ENCODE measurements at places on chromosomes 12 and 14. TPM values are rescaled to one million over a fixed set of nuclear protein-coding genes. Genes with fewer than 3 reads are reported as not detected.

NINJ2 gene
- 8.1 TPM for total RNA-seq

NTF3 gene
- not detected for total RNA-seq

LMBR1L gene
- total RNA-seq: 108 TPM

FAM222A gene
- 0.53 TPM for total RNA-seq

CRIP1 gene
- 174 TPM for total RNA-seq

CNIH1 gene
- 92.2 TPM for total RNA-seq

DDX51 gene
- 23.4 TPM for total RNA-seq

NFKBIA gene
- total RNA-seq: 391 TPM

CNTN1 gene
- total RNA-seq: not detected

NAB2 gene
- 30.7 TPM for total RNA-seq

SLC25A3 gene
- 579 TPM for total RNA-seq

NKX2-1 gene
- total RNA-seq: not detected

DNA sequence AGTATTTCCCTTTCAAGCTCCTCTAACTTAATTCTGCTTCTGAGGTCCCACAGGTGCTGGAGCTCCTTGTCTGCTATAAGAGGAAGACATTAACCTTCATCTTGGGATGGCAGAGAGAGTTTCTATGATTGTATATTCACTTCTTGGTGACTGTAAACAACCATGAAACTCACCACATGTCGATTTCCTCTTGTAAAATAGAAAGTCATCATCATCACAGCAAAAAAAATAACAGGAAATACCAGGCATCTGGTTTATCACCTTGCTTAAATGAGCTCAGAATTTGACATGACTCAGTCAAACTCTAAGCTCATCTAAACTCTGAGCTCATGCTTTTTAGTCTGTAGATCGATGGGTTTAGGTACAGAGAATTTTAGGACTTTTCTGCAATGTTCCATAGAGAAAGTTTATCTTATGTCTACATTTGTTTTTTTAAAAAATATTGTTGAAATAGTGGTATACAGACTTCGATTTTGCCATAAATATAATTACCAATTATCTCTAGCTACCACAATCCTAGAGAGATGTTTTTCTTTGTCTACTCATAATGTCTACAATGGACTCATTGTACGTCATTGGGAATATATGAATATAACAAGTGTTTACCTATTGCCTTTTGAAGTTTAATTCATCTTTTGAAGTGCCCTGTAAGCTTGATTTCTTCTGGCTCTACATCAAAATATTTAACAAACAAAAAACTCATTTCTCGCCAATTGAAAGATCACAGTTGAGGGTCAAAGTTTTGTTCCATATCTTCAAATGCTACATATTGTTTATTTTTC, 58.4 kb downstream of the IGF1 start:
- H3K4me3 ChIP-seq: peak overlapping the region; percentile 59
- peak overlapping the region; percentile 64 for H3K27ac ChIP-seq
- peaks cover 23% of the 10 kb centered on the region for H3K4me1 ChIP-seq
- peaks cover 22% of the 10 kb centered on the region for H3K27me3 ChIP-seq

GRCh38 chr14:21262410-21262809, 6.8 kb downstream of the HNRNPC start:
- peak overlapping the region; percentile 97 for H3K4me3 ChIP-seq
- H3K36me3 ChIP-seq: peaks cover 75% of the 10 kb centered on the region
- peaks cover 96% of the 10 kb centered on the region for H3K4me1 ChIP-seq
- no peak for DNase-seq
- peak overlapping the region; percentile 100 for H3K27ac ChIP-seq
- H3K27me3 ChIP-seq: no peaks in the 10 kb centered on the region

DNA sequence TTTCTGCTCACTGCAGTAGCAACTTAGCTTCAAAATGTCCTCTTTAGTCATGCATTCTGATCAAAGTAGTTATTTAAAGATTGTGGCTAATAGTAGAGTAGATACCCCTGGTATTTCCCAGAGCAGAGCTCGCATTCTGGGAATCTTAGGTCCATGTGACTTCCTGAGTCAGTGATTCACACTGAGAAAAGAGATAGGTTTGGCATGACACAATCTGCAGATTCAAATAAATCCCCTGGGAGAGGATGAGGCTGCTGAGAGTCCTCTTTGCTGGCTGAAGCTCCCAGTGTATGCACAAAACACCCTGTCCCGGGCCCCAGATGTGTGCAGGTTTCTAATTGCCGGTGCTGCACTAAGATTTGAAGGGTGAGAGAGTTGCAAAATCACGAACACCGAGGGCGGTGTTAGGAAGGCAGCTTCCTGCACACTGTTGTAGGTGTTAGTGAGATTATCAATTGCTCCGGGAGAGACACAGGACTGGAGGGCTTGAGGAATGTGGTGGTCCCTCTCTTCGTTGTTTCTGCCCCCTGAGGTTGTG, 233.2 kb downstream of the NRXN3 start:
- no peak overlapping the region for H3K27ac ChIP-seq
- no peak overlapping the region for H3K4me3 ChIP-seq
- H3K4me1 ChIP-seq: no peaks in the 10 kb centered on the region
- DNase-seq: no peak
- H3K27me3 ChIP-seq: peaks cover 4% of the 10 kb centered on the region

- H3K27me3 ChIP-seq: no peaks in the 10 kb centered on the region
- no peak for DNase-seq
- peak overlapping the region; percentile 67 for H3K27ac ChIP-seq
These were observed 67.7 kb downstream of the BCL2L14 start for GRCh38 chr12:12138203-12139154.

GRCh38 chr12:80770958-80771357, 54.2 kb downstream of the MYF5 start:
- no peak overlapping the region for H3K4me3 ChIP-seq
- H3K27ac ChIP-seq: no peak overlapping the region
- no peaks in the 10 kb centered on the region for H3K4me1 ChIP-seq

DNA sequence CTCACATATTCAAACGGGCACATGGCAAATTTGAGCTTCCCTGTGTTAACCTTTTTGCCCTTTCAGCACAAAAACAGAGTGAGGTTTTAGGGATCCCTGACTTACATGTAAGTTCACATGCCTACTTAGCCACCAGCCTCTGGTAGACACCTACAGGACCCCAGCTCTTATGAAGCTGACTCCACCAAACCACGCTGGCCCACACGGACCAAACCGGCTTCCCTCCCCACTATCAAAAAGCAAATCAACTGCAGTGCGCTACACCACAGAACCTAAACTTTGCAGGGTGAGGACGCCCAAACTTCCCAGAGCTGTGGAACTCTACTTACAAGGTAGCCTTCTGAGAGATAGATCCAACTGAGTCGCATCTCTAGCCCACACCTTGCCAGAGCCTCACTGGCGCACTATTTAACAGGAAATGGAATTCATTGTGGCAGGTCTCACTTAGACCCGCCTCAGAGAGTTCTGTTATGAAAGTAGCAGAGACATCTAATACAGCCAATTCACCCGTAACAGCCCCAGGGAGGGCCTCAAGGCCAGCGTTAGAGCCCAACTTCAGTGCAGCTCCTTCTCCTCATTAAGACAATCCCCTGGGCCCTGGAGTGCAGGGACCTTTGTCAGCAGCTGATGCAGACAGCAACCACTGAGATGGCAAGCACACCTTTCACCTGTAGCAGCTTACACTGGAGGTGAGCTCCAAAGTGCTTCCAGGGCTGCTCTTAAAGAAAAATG, 49.2 kb downstream of the SH2B3 start:
- H3K4me1 ChIP-seq: peaks cover 16% of the 10 kb centered on the region
- peaks cover 22% of the 10 kb centered on the region for H3K36me3 ChIP-seq
- no peaks in the 10 kb centered on the region for H3K27me3 ChIP-seq
- H3K27ac ChIP-seq: peak overlapping the region; percentile 20
- no peak overlapping the region for H3K4me3 ChIP-seq

DNA sequence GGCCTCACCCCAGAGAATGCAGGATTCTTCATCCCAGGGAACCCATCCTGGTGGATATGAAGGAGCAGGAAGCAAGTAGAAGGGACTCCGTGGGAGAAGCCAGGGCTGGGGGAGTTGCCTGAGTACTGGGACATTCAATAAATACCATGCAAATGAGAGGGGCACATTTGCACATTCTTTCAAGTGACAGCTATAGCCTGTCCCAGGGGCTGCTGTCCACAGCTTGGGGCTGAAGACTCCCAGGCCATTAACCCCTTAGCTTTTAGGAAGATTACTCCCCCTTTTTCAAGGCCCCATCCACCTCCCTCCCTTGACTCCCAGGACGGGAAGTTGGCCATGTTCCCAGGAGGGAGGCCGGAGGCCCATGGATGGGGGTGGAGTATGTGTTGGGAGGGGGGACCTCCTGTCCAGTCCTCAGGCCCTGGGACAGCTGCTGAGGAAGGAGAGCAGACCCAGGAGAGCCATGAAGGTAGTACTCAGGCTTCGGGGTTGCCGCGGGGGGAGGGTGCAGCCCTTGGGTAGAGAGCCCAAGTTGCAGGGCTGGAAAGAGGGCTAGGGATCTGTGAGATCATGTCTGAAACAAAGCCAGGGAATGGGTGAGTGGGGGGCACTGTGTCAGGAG, 974 bp upstream of the TNS2 start:
- DNase-seq: no peak
- H3K27me3 ChIP-seq: peaks cover 7% of the 10 kb centered on the region
- no peak overlapping the region for H3K27ac ChIP-seq

DNA sequence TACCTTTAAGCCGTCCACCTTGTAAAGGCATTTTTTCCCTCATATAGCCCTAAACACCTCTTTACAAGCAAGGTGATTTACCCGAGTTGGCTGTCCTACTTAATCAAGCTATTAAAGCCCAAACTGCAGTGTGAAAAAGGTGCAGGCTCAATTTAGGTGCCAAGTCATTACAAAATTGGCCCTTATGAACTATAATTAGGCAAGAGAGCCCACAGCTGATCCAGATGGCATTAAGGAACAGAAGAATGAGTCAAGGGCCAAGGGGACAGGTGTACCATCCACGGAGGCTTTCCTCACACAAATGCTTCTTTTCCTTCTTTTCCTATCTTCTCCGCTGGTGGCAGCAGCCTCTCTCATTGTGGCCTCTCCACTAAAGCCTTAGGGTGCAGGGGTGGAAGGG, 90.5 kb downstream of the TTC8 start:
- no peak for DNase-seq
- H3K27ac ChIP-seq: no peak overlapping the region
- no peak overlapping the region for H3K4me3 ChIP-seq
- H3K4me1 ChIP-seq: no peaks in the 10 kb centered on the region
- H3K36me3 ChIP-seq: no peaks in the 10 kb centered on the region
- no peaks in the 10 kb centered on the region for H3K27me3 ChIP-seq

GRCh38 chr14:104171029-104171697, 32.8 kb downstream of the KIF26A start:
- H3K36me3 ChIP-seq: no peaks in the 10 kb centered on the region
- no peak for DNase-seq
- H3K4me1 ChIP-seq: no peaks in the 10 kb centered on the region
- H3K27me3 ChIP-seq: no peaks in the 10 kb centered on the region
- H3K4me3 ChIP-seq: no peak overlapping the region

GRCh38 chr14:104881369-104881979, 16.4 kb downstream of the CEP170B start:
- no peak overlapping the region for H3K4me3 ChIP-seq
- H3K4me1 ChIP-seq: no peaks in the 10 kb centered on the region
- no peaks in the 10 kb centered on the region for H3K27me3 ChIP-seq
- DNase-seq: no peak
- H3K27ac ChIP-seq: no peak overlapping the region

DNA sequence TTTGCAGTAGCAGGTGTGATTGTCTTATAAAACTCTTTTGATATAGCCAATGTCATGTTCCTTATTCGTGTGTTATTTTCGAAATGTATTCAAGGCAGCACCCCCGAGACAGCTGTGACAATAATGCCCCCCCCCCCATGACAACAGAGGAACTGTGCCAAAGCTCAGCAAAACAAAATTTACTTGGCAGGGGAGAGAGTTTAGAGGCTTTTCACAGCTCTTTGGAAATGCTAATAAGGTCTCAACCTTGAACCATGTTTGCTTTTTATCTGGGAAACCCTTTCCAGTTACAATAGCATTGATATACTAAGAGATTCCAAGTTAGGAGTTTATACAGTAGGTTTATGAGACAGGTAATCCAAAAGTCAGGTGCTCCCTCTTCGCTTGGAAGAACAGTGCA, 56.4 kb upstream of the USP44 start:
- no peak overlapping the region for H3K4me3 ChIP-seq
- DNase-seq: no peak
- peaks cover 9% of the 10 kb centered on the region for H3K4me1 ChIP-seq
- H3K27me3 ChIP-seq: no peaks in the 10 kb centered on the region
- no peak overlapping the region for H3K27ac ChIP-seq

- peaks cover 18% of the 10 kb centered on the region for H3K27me3 ChIP-seq
- H3K27ac ChIP-seq: no peak overlapping the region
- H3K36me3 ChIP-seq: no peaks in the 10 kb centered on the region
- no peak for DNase-seq
- H3K4me1 ChIP-seq: peaks cover 8% of the 10 kb centered on the region
These were observed 26.0 kb upstream of the RIN3 start for GRCh38 chr14:92487513-92488133.

DNA sequence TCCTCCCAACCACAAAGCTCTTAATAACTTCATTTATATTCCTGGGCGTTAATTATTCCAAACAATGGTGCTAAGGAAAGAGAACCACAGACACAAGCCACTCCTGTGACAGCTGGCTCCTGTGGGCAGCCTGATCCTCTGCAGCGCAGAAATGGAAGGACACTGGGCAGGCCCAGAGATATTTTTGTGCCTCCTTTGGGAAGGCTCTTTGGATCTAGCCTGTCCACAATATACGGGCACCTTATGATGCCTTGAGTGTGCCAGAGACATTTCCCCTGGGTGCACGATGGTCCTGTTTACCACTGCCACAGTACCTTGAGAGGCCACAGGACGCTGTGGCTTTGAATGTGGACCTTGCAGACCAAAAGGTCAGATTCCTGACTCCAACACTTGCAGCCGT, 2.1 kb downstream of the ASB2 start:
- peak overlapping the region; percentile 55 for H3K4me3 ChIP-seq
- peaks cover 6% of the 10 kb centered on the region for H3K36me3 ChIP-seq
- H3K27me3 ChIP-seq: no peaks in the 10 kb centered on the region
- peaks cover 100% of the 10 kb centered on the region for H3K4me1 ChIP-seq

- H3K4me1 ChIP-seq: no peaks in the 10 kb centered on the region
- H3K27ac ChIP-seq: no peak overlapping the region
- no peak overlapping the region for H3K4me3 ChIP-seq
- no peaks in the 10 kb centered on the region for H3K36me3 ChIP-seq
- no peak for DNase-seq
These were observed 65.5 kb upstream of the SLCO1C1 start for GRCh38 chr12:20629414-20630156.

GRCh38 chr12:124013073-124013472, 40.1 kb downstream of the ZNF664 start:
- no peak overlapping the region for H3K4me3 ChIP-seq
- no peak overlapping the region for H3K27ac ChIP-seq
- DNase-seq: no peak
- H3K36me3 ChIP-seq: peaks cover 5% of the 10 kb centered on the region

DNA sequence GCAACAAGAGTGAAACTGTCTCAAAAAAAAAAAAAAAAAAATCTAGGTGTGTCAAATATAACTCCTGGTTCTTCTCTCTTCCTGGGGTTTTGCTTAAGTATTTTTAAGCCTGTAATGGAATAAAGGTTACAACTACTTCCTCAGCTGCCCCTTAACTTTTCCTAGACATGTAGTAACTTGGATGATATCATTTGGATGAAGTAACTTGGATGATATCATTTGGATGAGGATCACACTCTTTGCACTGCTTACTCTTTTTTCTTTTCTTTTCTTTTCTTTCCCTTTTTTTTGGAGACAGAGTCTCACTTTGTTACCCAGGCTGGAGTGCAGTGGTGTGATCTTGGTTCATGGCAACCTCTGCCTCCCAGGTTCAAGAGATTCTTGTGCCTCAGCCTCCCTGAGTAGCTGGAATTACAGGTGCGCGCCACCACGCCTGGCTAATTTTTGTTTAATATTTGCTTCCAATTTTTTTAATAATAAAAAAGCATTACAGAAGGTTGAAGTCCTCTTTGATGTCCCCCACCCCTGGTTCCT, 775 bp upstream of the FAM186A start:
- peaks cover 9% of the 10 kb centered on the region for H3K36me3 ChIP-seq
- H3K27ac ChIP-seq: no peak overlapping the region
- H3K4me3 ChIP-seq: no peak overlapping the region
- peaks cover 11% of the 10 kb centered on the region for H3K4me1 ChIP-seq
- no peak for DNase-seq
- no peaks in the 10 kb centered on the region for H3K27me3 ChIP-seq

All from activated T-cell treated with anti-CD3 and anti-CD28 coated beads, Interleukin-2, amount 50 U/mL, for 72 hours (primary cell).